Fibroblast of skin of right biceps (primary cell): ENCODE measurements at places on chromosomes 11 and 22.
A peak's percentile ranks its signal among the peaks of the same experiment; 100 is the strongest.

DNA sequence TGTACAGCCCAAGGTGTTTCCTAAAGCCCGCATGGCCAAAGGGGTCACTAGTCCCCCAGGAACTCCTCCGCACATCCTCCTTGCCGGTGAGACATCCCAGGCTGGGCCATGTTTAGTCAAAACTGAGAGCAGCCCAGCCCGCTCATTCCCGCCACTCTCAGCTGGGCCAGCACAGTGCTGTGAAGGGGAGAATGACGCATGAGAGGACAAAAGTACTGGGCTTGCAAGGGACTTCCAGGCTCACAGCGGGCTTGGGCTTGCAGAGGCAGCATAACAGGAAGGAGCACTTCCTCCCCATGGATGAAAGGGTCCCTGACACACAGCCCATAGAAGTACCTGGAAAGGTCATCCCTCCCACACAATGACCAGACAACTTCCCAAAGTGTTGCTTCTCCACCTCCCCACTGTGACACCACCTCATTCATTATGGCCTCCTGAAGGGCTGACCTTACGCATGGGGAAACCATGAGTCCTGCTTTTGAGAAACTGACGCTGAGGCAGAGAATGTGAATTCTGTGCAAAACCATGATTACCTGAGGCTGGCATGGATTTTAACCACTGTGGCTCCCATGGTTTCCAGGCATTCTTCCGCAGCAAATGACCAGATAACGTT, 19.1 kb downstream of the ETS1 start:
- DNase-seq, result no peak

DNA sequence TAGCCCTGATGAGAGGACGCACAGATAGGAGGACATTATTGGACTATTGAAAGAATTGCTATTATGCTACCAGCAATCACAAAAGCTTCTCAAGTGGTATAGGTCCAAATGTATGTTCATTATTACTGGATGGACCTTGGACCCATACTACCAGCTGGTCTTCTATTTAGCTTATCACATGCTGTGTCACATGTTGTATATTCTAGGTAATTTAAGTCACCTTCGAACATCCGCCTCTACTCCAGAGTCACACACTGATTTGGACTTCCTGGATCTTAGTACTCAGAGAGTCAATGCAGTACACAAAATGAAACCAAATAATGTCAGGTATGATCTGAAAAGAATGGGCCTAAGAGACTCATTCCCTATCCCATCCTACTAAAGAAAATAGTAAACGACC, 534.0 kb upstream of the API5 start:
- no peak for DNase-seq

- DNase-seq, result no peak
These were observed 61.5 kb upstream of the EP300 start for GRCh38 chr22:41030891-41031290.

DNA sequence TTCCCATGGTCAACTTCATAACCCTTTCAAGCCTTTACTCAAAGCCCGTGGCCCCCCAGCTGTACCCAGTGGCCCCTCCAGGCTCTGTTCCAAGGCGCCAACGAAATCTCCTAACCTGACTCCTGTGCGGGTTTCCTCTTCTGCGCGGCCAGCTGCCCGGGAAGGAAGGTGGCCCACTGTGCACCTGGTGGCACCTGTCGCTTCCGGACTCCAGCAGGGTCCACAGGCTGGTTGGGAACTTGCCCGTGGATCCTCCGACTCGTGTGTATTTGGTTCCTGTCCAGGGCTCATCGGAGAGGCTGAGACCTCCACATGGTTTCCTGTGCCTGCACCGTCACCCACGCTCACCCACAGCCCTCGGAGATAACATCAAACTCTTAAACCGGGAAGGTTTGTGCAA, 335.4 kb downstream of the BRD1 start:
- no peak for DNase-seq

DNA sequence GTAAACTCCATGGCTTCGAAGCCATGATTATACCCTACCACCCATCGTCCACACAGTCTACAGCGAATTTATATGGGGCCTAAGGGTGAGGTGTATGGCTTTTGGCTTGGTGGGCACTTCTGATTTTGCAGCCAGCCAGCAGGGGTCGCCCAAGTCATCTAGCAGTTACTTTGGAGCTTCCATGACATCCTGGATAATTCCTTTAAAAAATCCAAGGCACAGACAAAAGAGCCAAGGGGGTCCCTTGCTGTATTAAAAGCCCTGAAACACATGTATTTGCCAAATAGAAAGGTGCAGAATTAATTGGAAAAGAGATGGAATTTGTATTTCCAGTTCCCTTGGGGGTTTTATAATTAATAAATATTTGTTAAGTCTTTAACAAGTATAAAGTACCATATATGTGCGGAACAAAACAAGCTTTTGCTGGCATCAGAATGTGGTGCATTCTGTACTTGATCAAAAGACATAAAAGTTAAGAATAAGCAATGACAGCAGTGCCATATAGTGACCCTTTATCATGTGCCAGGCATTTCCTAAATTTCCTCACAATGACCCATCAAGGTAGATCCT, 132.8 kb upstream of the PITPNB start:
- peak; percentile 67 for DNase-seq

- no peak for DNase-seq
These were observed 225.9 kb downstream of the BRD1 start for GRCh38 chr22:49601614-49602321.

- no peak for DNase-seq
These were observed 8.0 kb upstream of the PKNOX2 start for GRCh38 chr11:125156346-125157117.

GRCh38 chr11:2932850-2933251, 3.6 kb upstream of the PHLDA2 start:
- no peak for DNase-seq

DNA sequence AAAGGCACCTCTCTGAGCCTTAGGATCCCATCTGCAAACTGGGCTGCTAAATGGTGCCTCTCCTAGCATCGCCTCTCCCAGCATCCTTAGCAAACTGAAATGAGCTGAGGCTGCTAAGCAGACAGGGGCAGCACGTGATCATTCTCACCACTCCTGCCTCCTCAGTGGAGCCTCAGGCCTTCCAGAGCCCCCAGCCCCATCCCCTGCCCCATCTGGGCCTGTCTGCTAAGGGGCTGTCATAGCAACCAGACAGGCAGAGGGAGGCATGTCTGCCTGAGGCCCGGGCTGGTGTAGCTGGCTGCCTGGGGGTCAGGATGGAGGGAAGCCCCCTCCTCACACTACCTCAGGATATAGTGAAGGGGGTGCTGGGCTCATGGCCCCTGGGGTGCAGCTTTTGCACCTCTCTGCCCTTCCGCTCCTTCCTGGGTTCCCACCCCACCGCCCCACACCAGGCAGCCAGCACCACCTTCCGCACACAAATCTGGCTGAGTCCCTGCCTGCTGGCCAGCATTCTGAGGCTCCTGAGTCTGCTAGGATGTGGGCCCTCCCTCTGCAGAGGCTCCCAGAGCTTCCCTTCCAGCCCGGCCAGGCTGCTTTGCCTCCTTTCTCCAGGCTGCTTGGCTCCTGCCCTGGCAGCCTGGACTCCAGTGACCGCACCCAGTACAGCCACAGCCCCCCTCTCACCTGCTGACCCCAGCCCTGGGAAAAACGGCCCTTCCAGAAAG, 47.5 kb upstream of the TTLL12 start:
- DNase-seq, result no peak

GRCh38 chr11:130170345-130170744, 10.8 kb downstream of the ST14 start:
- DNase-seq, result no peak

GRCh38 chr22:49548356-49549202, 279.1 kb downstream of the BRD1 start:
- DNase-seq, result no peak

GRCh38 chr11:118109231-118109630, 22.5 kb upstream of the SMIM35 start:
- DNase-seq, result peak; percentile 12

- no peak for DNase-seq
These were observed 28.3 kb downstream of the PKNOX2 start for GRCh38 chr11:125192717-125193415.

GRCh38 chr22:42033263-42034181, 34.9 kb downstream of the WBP2NL start:
- no peak for DNase-seq

GRCh38 chr11:46134540-46134939, 13.3 kb upstream of the PHF21A start:
- DNase-seq, result peak; percentile 16

GRCh38 chr11:111840143-111840542, 31.2 kb downstream of the ALG9 start:
- no peak for DNase-seq

DNA sequence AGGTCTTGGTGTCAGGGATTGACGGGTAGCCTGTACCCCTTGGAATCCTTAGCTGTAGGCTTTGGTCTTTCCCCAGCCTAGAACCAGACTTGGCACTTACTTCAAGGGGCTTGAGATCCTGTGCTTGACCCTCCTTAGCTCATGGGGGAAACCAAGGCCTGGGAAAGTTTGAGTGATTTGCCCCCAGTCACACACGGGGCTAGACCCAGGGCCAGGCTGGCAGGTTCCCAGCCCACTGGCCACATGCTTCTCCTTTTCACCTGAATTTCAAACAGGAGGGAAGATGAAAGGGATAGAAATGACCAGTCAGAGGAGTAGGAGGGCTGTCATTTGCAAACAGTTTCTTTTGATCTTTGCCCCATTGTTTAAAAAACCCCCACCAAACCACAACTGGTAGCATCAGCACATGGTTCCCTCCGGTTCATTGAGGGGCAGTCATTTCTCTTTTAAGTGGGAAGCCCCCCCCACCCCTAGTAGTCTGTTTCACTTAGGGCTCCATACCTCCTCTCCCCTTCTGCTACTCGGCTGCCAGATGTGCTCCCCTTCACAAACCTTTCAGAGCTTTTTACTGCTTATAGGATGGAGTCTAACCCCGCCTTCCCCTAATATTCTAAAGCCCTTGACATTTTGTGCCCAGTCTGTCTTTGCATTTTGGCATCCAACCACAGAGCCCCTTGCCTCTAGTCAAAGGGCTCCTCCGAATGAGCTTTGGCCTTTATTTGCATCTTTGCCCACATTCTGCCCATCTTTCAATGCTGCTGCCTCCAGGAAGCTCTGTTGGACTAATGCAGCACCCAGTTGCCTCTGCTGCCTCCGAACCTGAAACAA, 37.6 kb downstream of the ZNRF3 start:
- DNase-seq, result no peak

- DNase-seq, result peak; percentile 9
These were observed 5.4 kb upstream of the C11orf87 start for GRCh38 chr11:109416601-109417000.

- DNase-seq, result peak; percentile 18
These were observed 1432.6 kb upstream of the TENM4 start for GRCh38 chr11:80873310-80873999.

GRCh38 chr11:125603207-125603606, 10.6 kb downstream of the STT3A start:
- peak; percentile 12 for DNase-seq

DNA sequence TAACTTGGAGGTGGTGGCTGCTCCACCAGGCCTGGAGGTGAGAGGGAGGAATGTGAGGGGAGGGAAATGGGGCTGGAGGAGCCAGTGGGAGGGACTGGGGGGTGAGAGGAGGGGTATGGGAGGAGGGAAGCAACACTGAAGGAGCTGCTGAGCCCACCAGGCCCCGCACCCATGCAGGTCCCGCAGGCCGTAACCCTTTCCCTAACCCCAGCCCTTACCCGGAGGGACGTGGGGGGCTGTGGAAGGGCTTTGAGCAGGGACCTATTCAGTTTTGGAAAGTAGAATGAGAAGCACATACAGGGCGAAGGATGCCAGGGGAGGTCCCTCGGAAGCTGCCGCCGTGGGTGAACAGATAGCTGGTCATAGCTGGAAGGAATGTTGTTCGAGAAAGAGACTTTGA, 33.9 kb upstream of the CRYBB3 start:
- DNase-seq, result no peak

DNA sequence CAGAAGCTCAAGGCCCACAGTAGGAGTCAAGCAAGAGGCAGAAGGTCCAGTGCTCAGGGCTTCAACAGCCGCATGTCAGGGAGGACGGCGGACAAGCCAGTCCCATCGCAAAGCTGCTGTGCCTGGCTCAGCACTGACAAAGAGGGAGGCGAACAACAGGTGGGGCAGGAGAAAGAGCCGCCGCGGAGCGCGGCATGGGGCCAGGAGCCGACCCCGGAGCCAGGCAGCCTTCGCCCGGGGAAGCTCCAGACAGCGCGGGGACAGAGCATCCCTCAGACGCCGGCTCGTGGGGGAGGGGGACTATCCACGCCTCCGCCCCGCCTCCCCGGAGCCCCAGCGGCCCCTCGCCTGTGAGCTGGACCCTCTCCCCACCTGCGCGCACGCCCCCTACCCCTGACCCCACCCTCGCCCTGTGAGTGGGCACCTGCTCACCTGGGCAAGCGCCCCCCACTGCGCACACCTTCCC, 369 bp downstream of the DHCR7 start:
- peak; percentile 6 for DNase-seq

DNA sequence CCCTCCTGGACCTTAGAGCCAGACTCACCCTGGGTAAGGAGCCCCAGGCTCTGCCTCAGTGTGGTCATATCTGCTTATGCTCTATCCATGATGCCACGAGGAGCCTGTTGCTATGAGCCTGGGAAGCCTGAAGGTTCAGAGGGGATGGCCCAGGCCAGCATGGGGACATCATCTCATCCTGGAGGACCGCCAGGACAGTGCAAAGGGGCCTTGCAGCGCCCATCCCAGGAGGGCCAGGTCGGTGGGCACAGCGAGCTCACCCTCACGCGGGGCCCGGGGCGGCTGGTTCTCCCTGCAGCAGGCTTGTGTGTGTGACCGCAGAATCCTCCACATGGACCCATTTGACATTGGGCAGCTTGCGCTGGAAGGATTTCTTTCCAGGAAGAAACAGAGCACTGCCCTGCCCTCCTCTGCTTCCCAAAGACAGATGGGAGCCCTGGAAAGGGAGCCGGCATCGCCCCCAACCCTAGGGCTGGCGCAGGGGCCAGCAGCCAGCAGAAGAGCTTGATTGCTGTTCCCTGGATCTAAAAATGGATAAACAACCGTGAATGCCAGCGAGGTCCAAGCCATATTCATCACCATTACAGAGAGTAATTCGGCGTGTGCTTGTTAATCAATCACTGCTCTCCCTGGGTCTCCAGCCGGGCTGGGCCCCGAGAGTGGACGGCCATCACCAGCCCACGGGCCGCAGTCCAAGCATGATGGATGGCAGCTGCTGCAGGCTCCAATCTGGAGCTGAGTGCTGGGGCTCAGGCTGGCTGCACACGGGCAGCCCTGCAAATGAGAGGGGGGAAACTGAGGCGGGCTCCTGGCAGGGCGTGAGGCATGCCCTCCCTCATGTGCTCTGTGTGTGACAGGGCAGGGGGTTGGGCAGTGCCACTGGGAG, 739.7 kb downstream of the BRD1 start:
- DNase-seq, result no peak

DNA sequence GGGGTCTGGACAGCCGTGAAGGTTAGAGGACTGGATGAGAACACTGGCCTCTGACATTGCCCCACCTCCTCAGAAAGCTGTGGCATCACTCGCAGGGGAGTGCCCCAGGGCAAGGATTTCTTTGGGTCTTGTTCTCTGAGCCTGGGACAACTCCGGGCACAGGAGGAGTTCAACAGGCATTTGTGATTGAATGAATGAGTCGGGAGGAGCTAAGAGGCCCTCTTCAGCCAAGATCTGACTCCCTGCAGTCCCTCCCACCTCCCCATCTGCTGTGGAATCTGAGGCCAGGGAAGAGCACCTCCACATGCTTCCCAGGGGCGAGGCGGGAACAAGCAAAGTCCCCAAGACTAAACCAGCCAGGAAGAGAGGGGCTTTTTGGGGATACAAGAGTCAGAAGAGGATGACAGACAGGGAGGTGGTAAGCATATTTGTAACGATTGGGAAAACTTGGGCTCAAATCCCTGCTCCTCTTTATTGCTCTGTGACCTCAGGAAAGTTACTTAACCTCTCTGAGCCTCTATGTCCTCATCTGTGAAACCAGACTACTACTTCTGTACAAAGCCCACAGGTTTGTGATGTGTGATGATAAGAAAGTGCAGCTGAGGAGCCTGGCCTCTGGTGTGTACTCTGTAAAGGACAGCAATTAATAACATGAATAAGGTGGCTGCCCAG, 6.4 kb downstream of the TP53I11 start:
- DNase-seq, result no peak
